Pulmonary artery endothelial cell (primary cell): ENCODE measurements at places on chromosomes 11 and 22.
A peak's percentile ranks its signal among the peaks of the same experiment; 100 is the strongest.

GRCh38 chr11:114134870-114135269 lies 75.4 kb downstream of the ZBTB16 start:
- no peak for DNase-seq

DNA sequence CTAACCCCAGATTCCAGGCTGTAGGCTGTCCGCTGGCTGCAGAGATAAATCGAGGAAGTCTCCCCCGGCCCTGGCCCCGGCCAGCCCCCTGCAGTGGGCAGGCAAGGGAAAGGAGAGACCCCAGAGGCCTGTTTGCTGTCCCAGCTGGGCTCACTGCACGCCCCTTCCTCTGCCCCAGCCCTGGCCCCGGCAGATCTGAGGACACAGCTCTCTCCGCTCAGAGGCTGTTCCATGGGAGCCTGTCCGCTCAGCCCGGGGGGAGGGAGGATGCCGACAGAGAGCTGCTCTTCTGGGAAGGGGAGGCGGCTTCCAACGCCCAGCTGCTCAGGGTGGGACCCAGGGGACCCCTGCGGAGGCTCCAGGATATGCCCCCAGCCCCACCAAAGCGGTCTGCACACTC lies 37.7 kb upstream of the H19 start:
- DNase-seq: no peak

- DNase-seq: no peak
Observed at GRCh38 chr11:73760135-73760678, 667 bp downstream of the RAB6A start.

DNA sequence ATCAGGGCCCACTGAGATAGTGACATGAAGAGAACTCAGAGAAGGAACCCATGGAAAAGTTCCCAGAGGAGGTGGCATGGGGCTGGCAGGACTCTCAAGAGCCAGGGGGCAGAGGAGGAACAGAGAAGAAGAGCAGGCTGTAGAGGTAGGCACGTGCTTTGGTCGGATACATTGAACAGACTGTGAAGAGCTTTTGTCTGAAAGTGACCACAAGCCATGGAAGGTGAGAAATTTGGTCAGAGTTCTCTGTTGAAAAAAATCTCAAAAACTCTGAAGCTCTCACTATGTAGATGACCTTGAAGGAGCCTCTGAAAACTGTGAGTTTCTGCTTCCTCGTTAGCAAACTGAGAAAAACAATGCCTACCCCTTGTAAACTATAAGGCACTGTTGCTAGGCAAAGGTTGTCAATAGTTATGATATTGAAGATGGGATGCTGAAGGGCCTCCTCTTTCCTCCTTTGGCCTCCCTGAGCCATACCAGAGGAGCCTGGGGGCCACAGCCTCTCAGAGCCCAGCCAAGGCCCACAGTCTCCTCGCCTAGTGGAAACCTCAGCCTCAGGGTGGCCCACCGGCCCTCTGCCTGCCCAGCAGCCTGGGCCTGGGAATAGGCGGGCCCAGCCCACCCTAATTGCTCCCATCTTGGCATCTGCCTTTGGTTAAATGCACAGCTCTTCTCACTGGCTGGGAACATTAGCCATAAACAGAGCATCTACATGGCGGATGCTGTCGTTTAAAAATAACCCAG lies 415.7 kb downstream of the SOX6 start:
- DNase-seq: no peak

- DNase-seq: no peak
Observed at GRCh38 chr22:29693671-29694070, 26.1 kb upstream of the CABP7 start.

DNA sequence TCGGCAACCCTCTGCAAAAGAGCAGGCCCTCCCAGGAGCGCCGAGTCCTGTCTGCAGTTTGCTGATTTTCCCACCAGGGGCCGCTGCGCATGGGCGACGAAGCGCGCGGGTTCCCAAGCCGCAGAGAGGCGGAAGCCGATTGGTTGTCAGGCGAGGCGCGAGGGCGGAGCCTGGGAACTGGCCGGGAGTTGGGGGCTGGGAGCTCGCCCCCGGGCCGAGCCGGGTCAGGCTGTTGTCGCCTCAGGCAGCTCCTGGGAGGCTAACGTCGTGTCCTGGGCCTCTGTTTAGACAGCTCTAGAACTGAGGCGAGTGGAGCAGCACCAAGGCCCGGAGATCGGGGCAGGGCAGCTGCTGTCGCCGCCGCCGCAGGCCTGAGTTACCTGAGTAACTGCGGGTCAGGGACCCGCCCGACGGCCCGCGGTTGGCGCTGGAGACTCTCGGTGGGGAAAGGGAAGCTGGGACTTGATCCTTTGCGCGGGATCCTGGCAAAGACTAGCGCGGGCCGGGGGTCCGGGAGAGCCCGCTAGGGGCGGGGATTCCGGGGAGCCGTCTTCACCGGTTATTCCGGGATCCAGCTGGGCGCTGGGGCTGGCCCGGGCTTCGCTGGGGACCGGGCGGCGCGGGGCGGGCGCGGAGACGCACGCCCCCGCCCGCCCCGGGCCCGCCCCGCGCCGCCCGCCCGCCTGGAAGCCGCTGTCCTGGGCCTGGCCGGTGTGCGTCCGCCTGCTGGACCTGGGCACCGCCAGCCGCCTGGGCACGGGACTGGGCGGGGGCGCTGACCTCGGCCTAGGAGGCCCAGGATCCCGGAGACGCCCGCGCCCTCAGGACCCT lies at the start of gene STIM1:
Gene STIM1 (plus strand): TSS at position 688 of the 831 bp plus-strand sequence. CDS start 607 bp downstream, outside the sequence.
- DNase-seq: peak; percentile 75

DNA sequence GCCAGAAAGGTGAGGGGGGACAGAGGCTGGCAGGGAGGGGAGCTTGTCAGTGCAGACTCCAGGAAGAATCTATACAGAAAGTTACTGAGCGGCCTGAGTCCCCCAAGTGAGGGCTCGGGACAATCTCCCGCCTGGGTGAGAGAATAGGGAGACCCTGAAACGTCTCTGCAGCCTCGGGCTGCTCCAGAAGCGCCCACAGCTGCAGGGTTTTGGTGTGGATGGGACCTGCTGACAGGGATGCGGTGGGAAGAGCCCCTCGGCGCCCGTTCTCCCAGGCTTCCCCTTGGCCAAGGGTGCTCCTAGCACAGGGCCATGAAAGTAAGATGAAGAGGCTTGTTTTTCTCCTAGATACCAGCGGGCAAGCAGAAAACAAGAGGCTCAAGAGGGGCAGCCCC lies 743 bp upstream of the RCE1 start:
- DNase-seq: no peak

GRCh38 chr22:17910561-17911311 lies 113.6 kb downstream of the MICAL3 start:
- peak; percentile 72 for DNase-seq
